ENCODE measurements at places on chromosomes 11 and 22.

DNA sequence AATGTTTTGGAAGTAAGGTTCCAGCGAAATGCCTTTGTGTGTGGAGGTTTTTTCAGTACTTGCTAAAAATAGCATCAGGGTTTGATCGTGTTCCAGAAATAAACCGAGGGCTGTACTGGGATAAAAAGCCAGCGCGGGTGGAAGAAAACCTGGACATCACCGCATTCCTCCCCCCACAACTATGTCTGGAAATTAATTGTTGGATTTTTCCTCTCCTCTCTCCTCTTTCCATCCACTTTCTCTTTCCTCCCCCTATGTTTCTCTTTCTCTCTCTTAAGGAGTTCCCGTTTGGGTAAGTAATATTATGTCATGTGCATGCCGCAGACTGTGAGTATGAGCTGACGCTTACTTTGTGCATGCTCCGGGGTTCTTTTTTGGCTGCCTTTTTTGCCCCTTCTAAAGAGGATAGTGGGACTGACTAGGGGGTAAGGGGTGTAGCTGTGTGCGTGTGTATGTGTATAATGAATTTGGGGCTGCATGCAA lies 104.2 kb upstream of the HSD17B12 start:
- no peak for DNase-seq

DNA sequence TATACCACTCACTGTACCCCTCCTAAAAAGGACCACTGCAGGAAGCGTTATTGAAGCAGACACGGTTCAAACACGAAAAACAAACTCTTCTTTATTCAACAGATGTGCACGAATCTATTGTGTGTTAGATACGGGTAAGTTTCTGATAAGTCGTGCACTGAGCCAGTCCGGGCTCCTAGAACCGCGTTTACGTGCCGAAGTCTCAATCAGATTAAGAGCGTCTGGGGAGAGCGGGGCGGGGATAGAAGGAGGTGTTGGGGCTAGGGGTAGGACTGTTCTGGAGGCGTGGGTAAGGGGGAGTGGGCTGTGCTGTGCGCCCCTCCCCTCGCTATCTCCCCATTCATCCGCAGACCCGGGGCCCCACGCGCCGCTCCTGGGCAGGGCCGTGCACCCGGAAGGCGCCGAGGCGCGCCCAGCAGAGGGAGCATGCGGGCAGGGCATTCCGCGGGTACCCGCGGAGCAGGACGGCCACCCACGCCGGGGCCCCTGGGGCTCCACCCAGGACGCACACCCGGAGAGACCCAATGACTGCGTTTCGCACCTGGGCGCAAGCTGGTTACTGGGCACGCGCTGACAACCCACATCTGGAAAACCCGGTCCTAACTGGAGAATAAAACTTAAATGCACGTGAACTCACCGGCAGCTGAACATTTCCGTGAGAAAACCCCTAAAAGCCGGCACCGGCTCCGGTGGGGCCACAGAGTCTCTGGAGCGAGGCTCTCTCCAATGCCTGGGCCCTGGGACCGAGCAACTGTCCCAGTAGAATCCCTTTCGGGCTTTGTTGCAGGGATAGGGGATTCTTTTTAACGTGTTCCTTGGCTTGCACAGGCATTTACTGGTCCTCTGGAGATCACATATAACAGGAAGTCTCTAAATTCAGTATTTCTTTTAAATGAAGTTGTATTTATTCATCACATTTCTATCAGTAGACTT lies 40.6 kb downstream of the WEE1 start:
- DNase-seq: peak; percentile 71

DNA sequence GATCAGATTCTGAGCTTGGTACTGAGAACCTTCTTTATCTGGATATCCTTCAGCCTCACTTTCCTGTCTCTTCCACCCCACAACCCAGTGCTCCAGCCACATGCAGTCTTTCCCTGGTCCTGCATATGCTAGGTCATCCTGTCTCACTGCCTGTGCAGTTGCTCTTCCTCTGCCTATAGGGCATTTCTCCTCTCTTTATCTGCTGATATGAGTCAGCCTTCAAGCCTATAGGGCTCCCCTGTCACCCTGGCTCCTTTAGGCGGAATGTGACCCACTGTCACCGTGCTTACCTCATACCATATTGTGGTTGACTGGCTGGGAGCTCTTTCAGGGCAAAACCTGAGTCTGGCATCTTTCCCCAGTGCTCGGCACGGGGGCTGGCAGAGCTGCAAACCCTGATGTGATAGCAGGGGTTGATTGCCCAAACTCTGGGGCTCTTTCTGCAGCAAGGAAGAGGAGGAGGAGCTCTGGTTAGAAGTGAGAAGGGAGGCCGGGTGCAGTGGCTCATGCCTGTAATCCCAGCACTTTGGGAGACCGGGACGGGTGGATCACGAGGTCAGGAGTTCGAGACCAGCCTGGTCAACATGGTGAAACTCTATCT lies 26.3 kb downstream of the MEI1 start:
- no peak for DNase-seq

GRCh38 chr11:121829159-121829643 lies 286.8 kb downstream of the BLID start:
- DNase-seq: no peak

DNA sequence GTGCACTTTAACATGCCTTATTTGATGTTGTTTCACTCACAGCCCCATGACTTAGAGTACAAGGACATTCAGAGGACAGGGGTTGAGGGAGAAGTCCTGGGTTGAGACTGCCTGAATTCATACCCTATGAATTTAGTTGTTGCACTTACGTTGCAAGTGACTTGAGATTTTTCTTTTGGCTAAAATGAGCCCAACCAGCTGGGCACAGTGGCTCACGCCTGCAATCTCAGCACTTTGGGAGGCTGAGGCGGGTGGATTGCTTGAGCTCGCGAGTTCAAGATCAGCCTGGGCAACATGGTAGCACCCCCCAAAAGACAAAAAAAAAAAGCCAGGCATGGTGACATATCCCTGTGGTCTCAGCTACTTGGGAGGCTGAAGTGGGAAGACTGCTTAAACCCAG lies 7.3 kb upstream of the GRK3 start:
- DNase-seq: no peak

- DNase-seq: no peak
Measured at GRCh38 chr11:23865341-23865975, 631.4 kb upstream of the LUZP2 start.

GRCh38 chr22:34972191-34972897 lies 93.6 kb upstream of the ISX start:
- DNase-seq: no peak

GRCh38 chr11:8028766-8029165 lies 41.6 kb downstream of the EIF3F start:
- no peak for DNase-seq

GRCh38 chr22:41772198-41772597 lies 28.3 kb upstream of the CCDC134 start:
- no peak for DNase-seq

GRCh38 chr22:42134100-42135020 lies 3.8 kb upstream of the CYP2D6 start:
- DNase-seq: no peak

DNA sequence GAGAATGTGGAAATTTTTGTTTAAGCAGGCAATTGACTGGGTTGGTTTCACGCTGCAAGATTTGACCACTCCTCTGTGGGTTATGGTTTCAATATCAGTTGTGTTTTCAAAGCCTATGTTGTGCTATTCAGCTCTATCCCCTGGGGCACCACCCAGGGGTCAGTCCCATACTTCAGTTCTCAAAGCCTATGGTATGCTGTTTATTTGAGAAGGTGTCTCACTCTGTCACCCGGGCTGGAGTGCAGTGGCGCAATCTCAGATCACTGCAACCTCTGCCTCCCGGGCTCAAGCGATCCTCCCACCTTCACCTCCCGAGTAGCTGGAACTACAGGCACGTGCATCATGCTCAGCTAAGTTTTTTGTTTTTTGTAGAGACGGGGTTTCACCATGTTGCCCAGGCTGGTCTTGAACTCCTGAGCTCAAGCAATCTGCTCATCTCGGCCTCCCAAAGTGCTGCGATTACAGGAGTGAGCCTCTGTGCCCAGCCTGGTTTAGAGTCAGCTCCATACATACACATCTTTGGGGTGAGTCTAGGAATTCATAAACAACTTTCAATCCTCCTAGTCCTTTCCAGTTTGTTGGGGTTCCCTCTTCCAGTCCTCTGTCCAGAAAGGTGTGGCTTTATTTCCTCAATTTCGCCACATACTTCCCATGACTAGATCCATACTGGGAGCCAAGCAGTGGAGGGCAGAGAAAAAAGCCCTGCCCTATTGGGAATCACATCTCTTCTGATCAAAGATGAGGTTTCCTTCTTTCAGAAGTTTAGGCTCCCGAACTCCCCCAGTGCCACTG lies 35.0 kb upstream of the MAPK1 start:
- no peak for DNase-seq

- DNase-seq: no peak
Measured at GRCh38 chr11:3128356-3129180, 36.5 kb downstream of the OSBPL5 start.

DNA sequence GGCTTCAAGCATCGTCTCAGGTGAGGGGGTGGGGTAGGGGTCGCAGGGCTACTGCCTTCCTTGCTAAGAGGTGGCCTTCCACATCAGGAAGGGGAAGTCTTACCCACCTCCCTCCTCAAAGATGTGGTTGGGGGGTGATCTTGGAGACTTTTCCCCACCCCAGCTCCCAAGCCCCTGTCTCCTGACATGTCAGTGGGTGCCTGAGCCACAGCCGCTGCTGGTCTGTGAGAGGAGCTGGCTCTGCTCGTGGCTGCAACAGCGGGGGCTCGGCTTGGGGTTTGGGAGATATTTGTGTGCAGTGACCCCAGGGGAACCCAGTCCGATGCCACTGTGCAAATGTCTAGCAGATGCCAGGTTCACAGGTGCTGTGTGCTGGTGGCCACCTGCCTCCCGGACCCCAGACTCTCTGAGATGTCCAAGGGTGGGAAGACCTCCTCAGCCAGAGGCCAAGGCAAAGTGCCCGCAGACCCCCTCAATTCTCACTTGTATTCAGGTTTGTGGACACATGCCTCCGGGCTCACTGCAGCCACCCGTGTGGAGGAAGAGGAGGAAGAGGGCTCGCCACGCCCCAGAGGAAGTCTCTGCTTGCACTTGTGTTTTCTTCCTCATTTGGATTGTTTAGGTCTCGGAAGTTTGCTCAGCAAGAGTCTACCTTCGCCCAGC lies 1.9 kb downstream of the KCNQ1 start:
- DNase-seq: no peak

GRCh38 chr11:12409621-12410005 lies 32.2 kb downstream of the PARVA start:
- no peak for DNase-seq

DNA sequence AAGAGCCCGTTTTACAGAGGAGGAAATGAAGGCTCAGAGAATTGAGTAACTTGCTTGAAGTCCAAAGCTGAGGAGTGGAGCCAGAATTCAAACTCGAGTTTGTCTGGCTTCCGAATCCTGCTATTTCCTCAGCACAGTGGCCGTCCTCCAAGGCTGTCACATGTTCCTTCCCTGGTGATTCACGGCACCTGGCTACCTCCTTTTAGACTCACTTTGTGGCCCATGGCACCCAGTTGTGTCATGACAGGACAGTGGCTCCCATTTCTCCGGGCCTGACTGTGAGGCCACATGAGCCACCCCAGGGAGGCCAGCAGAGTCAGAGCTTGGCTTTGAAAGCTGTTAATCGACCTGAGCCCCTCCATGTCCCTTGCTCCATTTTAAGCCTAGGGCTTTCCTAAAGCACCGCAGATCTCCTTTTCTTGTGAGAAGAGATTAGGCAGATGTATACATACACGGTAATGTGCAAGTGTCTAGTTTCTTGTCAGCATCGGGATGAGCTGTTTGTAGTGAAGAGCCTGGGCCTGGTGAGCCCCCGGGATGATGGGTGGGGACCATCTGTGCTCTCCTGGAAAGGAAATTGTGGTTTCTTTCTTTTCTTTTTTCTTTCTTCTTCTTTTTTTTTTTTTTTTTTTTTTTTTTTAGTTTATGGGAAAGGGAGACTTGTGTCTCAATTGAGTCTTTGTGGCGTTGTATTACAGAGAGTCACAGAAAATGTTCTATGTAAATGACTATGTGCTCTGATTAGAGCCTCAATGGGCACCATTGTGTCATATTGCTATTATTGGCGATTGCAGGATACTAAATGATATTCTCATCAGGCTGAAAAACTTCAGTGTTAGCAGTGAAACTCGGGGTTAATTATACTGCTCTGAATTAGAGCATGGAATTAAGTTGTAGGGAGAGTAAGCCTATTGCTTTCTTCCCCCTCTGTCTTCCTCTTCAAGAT lies 54.8 kb downstream of the PTPRJ start:
- no peak for DNase-seq

DNA sequence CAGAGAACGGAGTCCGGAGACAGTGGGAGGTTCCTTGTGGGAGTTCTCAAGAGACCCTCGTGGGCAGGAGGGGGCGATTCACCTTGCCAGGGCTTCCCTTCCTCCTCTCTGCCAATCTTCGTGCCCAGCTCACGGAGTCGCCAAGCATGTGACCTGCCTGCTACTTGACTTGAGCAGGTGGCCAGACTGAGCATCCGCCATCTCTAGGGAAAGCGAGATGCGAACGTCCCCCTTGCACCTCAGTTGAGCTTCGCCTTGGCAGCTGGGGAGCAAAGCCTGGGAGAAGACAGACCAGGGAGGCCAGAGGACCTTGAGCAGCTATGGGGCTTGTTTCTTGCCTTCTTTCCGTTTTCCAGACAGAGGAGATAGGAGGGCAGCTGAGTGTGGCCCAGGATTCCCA lies 123.2 kb downstream of the GRIK4 start:
- no peak for DNase-seq

DNA sequence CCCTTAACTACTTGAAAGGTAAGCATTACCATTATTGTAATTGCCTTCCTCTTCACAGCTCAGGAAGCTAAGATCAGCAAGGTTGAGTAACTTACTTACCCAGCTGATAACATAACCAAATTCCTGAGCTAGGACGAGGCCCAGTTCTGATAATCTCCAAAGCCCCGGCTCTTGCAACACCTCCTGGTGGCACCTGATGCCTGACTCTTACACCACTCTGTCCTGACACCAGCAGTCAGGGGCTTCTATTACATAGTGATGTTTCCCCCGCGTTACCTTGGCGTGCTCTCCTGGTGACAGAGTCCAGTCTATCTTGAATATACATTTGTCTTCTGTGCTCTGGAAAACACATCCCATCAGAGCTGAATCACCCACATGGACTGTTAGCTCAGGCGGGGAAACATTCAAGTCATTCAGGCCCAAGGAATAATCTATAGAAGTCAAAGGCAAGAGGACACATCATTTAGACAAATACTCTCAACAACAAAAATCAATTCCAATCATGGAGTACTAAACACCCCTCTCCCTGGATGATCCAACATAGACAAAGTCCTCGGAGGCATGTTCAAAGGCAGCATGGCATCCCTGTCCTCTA lies 12.6 kb downstream of the JAML start:
- DNase-seq: no peak

DNA sequence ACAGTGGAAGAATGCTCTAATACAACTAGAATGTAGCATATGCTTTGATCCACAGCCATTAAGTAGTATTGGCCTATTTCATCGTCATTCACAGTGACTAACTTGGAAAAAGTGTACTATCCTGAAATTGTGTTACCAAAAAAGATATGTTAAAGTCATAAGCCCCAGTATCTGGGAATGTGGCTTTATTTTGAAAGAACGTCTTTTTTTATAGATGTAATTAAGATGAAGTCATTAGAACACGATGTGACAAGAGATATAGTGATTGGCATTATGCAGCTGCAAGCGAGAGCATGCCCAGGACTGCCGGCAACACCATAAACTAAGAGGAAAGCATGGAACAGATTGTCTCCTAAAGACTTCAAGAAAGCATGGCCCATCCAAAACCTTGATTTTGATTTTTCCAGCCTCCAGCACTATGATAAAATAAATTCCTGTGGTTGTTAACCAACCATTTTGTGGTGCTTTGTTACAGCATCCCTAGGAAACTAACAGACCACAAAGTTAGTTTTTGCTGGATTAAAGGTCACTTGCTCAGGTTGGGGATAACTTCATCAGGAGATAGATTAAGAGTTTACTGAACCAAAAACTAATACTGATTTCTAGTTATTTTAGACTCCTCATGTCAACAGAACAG lies 870.6 kb upstream of the LRRC4C start:
- DNase-seq: no peak
